ENCODE measurements at places on chromosomes 1 and 21.

- no peak for DNase-seq
Measured at GRCh38 chr1:218346391-218347204, 1.5 kb downstream of the TGFB2 start.

DNA sequence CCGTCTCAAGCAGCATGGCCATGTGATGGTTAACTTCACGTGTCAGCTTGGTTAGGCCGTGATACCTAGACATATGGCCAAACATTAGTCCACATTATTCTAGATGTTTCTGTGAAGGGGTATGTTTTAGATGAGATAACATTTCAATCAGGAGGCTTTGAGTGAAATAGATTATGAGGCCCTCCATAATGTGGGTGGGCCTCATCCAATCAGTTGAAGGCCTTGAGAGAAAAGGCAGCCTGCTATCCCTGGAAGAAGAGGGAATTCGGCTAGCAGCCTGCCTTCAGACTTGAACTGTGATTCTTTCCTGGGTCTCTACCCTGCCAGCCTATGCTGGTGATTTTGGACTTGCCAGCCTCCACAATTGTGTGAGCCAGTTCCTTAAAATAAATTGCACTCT, 90.1 kb downstream of the ZSCAN20 start:
- no peak for DNase-seq

DNA sequence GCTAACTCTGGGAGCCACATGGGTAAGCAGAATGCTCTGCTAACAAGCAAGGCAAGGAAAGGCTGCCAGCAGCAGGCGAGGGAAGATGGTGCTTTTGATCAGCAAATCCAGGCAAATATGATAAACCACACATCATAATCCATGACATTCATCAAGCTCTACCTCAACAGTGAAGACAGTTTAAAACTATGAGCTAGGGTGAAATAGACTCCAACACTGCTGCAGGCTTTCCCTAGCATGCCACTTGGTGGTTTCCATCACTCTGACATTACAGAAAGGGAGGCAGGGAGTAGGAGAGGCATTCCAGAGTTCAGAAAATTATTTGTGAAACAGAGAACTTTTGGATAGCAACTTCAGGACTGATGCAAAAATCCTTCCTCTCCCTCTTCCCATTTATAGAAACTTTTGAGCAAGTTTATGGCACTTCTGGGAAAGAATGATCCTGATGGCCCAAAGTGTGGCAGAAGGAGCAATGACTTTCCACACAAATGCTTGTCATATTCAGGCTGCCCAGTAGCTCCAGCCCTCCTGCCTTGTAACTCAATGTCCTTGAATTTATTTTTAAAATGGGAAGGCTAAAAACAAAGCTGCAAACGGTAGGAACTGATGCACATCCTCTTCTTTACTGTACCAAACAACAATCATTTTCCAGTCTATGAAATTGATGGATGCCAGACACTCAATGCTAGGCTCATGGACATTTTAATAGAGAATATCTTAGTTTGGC, 70.8 kb downstream of the SMYD2 start:
- DNase-seq: no peak

DNA sequence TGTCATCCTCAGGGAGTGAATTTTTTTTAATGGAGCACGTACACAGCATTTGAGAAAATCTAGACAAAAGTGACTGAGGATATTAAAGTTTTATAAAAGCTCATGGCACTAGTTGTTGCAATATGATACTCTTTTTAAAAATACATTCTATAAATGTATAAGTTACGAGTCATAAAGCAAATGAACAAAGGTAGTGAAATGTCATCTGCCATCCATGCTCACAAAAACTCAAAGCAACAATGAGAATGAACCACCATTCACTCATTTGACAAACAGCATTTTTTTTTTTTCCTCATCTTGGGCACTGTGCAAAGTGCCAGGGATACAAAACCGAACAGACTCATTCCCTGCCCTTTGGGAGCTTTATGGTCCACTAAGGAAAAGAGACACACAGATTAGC, 38.7 kb downstream of the GPR137B start:
- no peak for DNase-seq

DNA sequence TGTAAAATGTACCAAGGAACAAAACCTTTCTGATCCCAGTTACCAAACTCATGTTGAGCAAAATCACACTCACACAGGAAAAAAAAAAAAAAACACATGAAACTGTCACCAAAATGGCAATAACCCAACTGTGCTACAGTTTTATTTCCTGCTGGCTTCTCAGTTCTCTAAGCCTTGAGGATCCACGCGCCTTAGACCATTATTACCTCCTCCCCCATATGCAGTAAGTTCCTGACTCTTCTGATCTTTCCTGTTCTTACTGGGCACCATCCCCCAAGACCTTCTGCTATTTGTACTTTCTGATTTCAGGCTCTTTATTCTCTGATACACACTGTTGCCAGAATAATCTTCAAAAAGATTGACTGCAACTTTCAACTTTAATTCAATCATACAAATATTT, 79.6 kb downstream of the SLC45A1 start:
- DNase-seq: no peak

DNA sequence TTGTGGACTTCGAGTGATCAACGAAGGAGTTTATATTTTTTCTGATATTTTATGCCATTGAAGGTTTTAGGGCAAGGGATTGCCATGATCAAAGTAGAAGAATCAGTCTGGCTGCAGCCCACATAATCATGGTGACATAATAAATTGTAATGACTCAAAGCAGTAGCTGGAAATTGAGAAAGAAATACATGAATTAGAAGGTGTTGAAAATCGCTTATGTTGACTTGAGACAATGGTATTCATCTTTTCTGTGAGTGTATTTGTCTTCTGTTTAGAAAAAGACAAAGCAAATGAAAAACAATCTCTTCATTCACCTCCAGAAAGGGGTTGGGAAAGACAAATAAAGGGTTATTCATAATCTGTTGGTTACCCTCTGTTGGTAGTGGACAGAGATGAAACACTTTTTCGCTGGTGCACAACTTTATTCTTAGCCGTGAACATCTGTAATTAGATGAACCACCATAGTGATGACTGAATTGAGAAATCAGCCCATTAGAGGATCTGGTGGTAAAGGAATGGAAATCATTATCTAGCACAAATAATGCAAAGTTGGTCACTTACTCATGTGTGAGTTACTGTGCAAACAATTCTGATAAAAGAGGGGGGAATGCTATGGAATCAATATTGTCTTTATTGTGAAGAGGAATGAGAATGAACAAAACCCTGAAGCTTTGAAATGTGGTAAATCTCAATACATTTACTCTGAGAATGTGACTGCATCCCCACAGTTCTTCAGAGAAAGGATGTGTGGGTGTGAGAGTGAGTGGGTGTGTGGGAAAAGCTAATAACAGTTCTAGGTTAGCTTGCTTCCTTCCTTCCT, 121.8 kb downstream of the NTNG1 start:
- DNase-seq: no peak

DNA sequence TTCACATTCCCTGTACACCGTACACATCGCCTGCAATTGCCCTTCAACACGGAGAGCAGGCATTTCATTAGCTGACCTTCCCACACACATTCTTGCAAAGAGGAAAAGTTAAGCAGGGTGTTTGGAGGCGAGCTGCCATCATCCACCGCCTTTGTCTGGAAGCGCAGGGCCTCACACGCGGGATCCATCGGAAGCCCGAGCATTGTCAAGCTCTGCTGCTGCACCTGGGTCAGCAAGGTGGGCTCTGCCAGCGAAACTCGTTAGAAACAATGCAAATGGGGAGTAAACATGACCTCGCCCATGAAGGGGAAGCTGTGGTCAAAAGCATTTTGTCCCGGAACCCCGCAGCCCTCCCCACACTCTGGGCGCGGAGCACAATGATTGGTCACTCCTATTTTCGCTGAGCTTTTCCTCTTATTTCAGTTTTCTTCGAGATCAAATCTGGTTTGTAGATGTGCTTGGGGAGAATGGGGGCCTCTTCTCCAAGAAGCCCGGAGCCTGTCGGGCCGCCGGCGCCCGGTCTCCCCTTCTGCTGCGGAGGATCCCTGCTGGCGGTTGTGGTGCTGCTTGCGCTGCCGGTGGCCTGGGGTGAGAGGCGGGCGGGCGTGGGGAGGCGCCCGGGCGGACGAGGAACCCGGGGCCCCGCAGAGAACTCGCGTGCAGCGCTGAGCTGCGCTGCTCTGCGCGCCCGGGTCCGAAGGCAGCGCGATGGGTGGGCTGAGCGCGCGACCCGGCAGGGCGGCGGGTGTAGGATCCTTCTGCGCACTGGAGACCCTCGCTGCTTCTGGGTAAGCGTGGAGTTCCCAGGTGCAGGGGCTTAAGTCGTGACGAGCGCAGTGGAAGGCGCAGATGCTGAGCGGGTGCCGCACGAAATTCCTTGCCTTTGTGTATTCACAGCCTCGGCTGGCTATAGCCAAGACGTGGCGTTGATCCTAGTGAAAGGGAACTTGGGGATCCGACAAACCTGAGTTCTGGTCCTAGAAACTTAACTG, at the start of gene CR1:
TSS of gene CR1 (plus strand) at position 357 of the 992 bp plus-strand sequence. CDS start at position 468, 111 bp downstream.
- DNase-seq: no peak

DNA sequence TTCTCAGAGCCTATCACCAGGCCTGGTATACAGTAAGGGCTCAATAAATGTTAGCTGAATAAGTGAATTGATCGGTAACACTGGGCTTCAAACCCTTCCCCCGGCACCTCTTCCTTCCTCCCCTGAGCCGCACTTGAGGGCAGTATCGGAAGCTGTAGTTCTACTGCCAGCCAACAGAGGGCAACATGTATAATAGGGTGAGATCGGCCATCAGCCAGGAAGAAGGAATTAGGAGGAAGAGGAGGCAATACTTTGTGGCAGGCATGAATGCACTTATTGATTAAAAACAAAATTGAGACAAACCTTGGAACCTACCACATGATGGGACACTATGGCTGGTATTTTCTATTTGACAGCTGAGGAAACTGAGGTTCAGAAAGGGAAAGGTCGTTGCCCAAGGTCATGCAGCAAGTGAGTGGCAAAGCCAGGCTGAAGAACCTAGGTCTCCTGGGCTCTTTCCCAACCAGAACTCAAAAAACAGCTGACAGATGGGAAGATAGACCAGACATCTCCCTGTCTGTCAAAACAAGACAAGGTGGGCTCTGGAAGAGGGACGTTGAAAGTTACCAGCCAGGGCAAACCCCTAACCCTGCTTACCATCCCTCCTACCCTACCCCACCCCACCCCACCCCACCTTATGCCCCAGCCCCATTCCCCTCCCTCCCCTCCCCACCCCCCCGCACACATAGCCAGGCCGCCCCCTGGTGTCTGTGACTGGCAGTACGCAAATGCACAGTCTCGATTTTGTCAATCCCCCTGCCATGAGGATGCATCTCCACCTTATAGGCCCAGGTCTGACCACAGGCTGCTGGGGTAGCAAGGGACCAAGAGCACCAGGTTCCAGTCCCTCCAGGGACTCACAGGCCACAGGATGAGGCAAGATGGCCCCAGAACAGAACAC, 107.3 kb upstream of the RUNX3 start:
- peak; percentile 50 for DNase-seq

GRCh38 chr21:33980276-33980916, 64.8 kb upstream of the ATP5PO start:
- no peak for DNase-seq

DNA sequence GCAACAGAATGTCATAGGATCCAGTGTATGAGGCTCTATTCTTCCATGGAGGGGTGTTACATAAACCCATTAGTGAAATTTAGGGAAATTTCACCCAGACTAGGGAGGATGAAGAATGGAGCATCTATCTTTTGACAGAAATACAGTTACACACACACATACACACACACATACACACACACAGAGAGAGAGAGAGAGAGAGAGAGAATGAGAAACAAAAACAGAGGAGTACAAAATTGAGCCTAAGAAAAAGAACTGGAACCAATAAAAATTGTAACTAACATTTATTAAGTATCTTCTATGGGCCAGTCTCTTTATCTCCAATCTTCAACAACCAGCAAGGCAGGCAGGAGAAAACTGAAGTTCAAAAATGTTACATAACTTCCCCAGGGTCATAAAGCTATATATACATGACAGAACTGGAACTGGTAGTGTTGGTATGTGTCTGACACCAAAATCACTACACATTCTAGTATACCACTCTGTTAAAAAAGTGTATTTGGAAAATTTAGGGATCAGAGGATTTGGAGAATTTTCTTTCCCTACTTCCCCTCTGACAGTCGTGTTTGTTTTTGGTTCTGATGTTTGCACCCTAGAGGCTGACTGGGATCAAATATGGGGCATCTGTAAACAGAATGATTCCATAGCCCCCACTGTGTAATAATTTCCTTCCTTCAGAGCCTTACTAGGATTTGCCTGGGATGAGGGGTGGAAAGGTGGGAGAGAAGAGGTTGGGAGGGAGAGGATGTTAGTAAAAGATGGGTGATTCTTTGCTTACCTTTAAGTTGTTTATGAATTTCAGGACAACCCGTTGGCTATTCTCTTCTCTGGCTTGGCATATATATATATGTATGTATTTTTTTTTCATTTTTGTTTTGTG, 1.0 kb upstream of the ZFYVE9 start:
- DNase-seq: no peak

- no peak for DNase-seq
Measured at GRCh38 chr21:21762855-21763254, 764.6 kb downstream of the NCAM2 start.

GRCh38 chr1:26023826-26024225, 2.3 kb downstream of the EXTL1 start:
- DNase-seq: no peak
